ENCODE measurements at places on chromosomes 1 and 21.

DNA sequence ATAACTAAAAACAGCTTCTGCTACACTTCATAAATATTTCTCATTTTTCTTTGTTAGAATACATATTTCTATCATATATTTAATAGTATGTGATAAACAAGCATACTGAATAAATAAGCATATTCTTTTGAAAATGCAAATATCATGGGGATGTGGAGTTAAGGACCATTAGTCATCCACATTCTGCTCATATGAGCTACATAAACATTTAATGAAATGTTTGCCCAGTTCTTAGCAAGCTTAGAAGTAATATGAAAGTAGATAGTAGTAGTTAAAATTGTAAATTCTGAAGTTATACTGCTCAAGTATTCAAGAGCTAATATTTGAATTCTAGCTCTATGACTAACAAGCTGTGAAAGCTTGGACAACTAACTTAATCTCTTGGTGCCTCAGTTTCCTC lies 10.1 kb upstream of the GORAB start:
- no peak for DNase-seq

DNA sequence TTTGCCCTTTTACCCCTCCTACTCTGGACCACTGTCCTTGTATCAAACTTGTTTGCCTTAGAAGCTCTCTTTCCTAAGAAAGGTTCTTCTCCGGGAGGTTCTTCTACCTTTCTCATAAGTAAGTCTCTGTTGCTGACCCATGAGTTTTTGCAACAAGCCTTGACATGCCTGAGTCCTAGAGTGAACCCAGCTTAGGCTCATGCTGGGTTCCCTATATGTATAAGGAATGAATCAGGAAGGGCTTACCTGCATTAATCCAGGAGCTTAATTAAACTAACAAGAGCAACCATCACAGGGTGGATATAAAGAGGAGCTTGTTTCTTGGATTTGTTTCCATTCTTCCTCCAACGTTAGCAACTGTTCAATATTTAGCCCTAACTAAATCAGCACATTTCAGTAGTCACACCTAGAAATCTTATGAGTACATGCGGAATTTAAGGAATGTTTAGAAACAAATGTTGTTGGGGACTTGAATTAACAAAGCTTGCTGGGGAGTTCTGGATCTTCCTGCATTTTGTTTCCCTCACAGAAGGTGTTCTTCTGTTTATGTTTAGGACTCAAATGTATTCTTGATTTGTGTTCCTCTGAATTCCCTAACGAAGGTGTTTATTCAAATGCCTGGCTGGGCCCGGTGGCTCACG lies 64.3 kb upstream of the RAB3GAP2 start:
- DNase-seq = no peak

- no peak for DNase-seq
Measured at GRCh38 chr1:229161740-229162139, 109.2 kb upstream of the RAB4A start.

- no peak for DNase-seq
Measured at GRCh38 chr1:119448127-119448511, 33.2 kb downstream of the HSD3B2 start.

- no peak for DNase-seq
Measured at GRCh38 chr1:47853059-47853458, 144.1 kb downstream of the TRABD2B start.

DNA sequence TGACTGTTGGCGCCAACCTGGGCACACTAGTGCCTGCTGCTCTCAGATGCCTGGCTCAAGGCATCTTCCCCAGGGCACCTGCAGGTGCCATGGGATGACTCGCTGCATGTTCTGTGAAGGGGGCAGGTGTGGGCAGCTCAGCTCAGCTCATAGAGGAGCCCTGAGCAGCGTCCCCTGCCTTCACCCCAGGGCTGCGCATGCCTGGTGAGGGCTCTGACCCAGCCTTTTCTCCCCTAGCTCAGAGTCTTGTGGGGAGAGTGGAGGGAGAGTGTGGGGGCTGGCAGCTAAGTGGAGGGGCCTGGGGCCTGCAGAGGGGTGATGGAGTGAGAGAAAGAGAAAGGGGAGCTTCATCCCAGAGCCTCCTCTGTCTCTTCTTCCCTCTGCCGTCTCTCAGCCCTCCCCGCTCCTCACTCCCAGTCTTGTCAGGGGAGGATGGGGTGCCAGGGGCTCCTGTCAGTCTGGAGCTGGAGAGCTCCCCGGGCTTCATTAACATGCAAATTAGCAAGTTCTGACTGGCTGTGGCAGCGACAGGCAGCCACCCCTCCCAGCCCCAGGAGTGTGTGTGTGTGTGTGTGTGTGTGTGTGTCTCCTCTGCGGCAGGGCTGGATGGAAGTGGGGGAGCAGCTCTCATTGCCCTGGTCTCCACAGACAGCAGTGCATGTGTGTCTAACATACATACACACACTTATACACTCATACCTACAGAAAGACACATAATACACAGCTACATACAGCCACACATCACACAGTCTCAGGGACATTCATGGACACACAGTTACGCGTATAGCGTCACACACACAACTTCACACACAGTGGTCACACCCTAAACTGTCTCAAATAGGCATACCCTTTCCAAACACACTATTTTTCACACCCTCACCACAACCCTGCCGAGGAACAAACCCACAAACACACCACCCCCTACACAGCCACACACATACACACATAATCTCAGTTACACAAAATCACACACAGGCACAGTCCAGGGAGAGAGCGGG lies 34.0 kb downstream of the FOXO6 start:
- DNase-seq = peak; percentile 87

DNA sequence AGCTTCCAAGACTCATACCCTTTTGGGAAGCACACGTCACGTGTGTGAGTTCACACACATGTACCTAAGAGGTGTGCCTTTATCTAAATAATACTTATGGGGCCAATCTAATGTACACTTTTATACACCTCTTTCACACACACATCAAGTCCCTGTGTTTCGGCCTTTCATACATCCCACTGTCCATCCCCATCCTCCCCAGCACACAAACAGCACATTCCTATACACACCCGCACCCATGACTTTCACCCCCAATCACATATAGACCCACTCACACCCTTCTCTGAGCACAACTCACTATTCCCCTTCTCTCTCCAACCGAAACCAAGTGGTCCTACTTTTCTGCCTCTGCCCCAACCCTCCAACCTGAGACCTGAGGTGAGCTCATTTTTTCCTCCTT lies 3.5 kb downstream of the MEX3A start:
- no peak for DNase-seq

- DNase-seq = peak; percentile 68
Measured at GRCh38 chr1:36183309-36183856, 27.4 kb downstream of the MAP7D1 start.

GRCh38 chr1:79355090-79355489 lies 348.6 kb upstream of the ADGRL4 start:
- DNase-seq = no peak

GRCh38 chr1:196393742-196394141 lies 214.5 kb downstream of the KCNT2 start:
- DNase-seq = no peak

DNA sequence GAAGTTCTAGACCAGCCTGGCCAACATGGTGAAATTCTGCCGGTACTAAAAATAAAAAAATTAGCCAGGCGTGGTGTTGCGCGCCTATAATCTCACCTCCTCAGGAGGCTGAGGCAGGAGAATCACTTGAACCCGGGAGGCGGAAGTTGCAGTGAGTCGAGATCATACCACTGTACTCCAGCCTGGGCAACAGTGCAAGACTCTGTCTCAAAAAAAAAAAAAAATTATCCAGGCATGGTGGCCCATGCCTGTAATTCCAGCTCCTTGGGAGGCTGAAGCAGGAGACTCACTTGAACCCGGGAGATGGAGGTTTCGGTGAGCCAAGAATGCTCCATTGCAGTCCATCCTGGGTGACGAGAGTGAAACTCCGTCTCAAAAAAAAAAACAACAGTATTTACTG lies 18.5 kb upstream of the RAB42 start:
- DNase-seq = no peak

DNA sequence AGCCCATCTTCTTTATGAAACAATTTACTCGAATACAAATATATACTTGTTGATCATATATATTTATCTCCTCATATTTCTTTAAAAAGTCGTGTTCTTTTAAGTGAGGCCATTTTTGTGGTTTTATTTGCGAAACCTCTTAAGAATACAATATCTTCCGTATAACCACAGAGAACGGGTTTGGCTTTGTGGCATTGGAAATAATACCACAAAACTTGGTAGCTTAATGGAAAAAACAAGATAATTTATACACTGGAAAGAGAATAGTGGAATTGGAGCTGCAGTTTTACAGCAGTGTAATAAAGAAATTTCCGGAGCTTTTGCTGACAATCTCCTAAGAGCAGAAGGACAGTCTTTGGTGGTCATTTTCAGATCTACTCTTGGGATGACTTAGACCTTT lies 29.4 kb downstream of the PTGFR start:
- no peak for DNase-seq

GRCh38 chr1:143611159-143611558 lies 360.6 kb downstream of the FAM72C start:
- DNase-seq = no peak

DNA sequence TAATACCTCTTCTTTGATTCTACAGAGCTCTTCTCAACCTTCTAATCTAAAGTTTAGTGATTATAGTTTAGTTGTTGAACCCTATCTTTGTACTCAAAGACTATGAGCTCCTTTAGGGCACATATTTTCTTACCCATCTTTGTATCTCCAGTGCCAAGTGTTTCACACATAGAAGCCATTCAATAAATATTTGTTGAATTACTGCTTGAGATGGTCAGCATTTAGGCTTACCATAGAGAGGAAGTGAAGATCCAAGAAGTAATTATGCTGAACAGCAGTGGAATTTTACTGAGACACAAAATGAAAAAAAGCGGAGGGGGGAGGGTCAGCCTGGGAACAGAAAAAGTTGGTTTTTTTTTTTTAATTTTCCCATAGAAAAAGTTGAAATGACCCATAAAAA lies 21.9 kb downstream of the PIK3R3 start:
- DNase-seq = no peak

- DNase-seq = no peak
Measured at GRCh38 chr1:32239337-32239736, 7.7 kb upstream of the FAM167B start.
